GM23338 (cell line): ENCODE measurements at places on chromosomes 6 and 20.

DNA sequence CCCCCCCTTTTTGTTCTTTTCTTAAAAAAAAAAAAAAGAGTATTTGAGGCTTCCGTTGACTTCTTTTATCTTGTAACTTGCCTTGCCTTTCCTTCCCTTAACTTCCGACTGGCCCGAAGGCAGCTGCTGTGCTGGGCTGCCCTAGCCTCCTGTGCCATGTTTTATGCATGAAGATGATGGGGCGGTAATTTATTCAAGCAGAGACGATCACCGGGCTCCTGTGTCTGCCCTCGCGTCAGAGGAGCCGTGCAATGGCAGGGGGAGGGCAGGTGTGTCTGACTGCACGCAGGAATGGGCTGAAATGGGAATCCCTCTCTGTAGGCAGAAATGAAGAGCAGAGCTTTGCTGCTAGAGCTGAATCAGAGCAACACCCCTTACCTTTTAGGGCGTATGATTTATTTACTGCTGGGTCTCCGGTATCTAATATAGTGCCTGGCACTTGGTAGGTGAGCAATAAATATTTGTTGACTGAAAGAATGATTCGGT lies 106.3 kb upstream of the RIPOR2 start:
- no peak for DNase-seq

DNA sequence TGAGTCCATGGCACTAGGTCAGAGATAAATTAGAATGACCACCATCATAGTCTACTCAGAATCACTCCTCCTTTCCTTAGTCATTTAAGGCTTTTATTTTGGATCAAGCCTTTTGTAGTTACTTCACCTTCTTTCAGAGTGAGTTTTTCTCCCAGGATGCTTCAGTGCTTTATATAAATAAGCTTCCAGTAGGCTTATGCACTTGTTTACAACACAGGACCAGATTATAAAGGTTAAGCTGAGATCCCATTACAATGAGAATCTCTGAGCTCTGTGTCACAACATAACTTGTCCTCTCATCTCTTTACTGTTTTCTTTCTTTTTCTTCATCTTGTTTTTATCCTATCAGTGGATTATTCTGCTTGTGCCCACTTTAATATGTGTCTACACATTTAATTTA lies 47.9 kb downstream of the CEP57L1 start:
- DNase-seq, result no peak

DNA sequence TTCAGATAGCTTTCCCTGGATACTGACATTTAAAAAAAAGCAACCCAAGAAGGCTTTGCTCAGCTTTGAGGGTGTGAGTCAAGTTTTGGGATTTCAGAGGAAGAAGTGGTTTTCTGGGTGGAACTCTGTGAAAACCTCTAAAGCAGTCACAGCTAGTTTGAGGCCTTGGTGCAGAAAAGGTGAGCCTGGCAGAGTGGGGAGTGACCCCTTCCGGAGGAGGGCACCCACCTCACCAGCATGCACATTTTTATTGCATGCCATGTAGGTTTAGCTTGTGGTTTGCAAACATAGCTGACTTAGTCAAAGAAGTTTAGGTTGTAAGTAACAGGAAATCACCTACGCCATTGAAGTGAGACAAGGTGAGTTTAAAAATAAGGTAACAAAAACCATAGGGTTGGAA lies 146.8 kb upstream of the PMEPA1 start:
- no peak for DNase-seq

DNA sequence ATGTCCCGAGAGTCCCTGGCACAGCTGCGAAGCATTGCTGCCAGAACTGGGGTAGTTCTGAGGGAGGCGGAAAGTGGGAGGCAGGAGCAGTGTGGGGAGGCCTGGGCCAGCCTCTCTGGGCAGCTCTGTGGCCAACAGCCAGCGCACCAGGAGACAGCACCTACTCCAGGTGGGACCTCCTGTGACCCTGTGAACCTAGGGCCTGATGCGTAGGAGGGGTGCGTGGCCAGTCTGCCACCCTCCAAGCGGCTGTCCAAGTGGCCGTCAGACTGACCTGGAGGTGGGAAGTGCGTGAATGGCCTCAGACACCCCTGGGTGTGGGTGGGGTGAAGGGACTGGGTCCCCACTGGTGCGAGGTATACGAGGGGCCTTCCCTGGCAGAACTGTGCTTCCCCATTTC lies 15.5 kb downstream of the SS18L1 start:
- DNase-seq, result no peak

GRCh38 chr6:46048646-46049297 lies 33.1 kb upstream of the CLIC5 start:
- no peak for DNase-seq

DNA sequence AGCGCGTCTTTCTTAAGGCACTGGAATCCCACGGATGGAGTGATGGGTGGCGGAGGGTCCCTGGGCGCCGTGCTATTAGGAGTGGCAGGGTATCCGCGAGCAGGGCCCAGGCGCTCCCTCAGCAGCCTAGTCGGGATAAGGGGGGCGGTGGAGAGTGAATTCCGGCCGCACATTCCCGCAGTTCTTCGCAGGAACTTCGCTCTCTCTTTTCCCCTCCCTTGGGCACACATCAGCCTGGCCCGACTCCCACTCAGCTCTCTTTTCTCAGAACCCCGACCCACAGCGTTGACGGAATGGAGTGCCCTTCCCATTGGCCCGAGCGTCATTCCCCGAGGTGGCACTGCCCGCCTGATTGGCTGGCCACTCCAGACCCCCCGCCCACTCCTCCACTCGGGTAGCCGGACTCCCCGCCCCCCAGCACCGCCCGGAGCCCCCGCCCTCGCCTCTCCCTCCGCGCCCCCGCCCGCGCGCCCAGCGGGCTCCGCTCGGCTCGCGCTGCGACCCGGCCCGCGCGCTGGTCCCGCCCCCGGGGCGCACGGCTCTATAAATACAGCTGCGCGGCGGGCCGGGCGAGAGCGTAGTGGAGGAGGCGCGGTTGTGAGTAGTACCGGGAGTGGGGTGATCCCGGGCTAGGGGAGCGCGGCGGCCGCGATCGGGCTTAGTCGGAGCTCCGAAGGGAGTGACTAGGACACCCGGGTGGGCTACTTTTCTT lies at the start of gene ID4:
ID4 (plus strand) TSS at position 572 of the 712 bp plus-strand sequence. CDS start 385 bp downstream, outside the sequence.
- DNase-seq, result peak; percentile 97
